SK-N-SH (cell line): ENCODE measurements at places on chromosomes 11 and 22. TPM values are rescaled to one million over a fixed set of nuclear protein-coding genes. Genes with fewer than 3 reads are reported as not detected.

DNA sequence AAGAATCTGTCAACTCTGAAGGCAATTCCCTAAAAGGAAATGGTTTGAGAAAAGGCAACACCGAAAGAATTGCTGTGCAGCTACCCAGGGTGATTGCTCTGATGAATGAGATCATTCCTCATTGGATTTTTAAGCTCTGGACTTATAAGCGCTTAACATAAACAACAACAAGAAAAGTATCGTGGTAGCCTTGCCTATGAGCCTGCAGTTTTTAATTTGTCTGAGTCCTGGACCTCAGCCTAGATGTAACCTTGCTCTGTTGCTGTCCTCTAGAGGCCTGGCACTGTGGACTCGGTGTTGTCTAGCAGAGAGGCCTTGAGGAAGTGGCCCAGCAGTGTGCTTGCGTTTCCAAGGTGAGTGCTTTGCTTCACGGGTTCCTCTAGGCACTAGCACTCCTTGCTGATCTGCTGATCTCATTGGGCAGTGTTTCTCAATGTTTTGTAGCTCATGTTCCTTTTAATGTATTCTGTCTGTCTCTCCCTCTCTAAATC, 20.4 kb downstream of the CCDC81 start:
- no peak overlapping the region for H3K4me3 ChIP-seq
- no peak for DNase-seq
- H3K27me3 ChIP-seq = no peaks in the 10 kb centered on the region
- H3K36me3 ChIP-seq = no peaks in the 10 kb centered on the region
- H3K4me1 ChIP-seq = peaks cover 7% of the 10 kb centered on the region; the same call in 1 of the 2 replicates

GRCh38 chr11:122156940-122157382, 40.9 kb upstream of the BLID start:
- no peak for DNase-seq
- peak overlapping the region; percentile 36; the same call in 1 of the 2 replicates for H3K4me3 ChIP-seq
- peak overlapping the region; percentile 47 for H3K27ac ChIP-seq
- H3K36me3 ChIP-seq = peaks cover 81% of the 10 kb centered on the region
- no peaks in the 10 kb centered on the region for H3K27me3 ChIP-seq

DNA sequence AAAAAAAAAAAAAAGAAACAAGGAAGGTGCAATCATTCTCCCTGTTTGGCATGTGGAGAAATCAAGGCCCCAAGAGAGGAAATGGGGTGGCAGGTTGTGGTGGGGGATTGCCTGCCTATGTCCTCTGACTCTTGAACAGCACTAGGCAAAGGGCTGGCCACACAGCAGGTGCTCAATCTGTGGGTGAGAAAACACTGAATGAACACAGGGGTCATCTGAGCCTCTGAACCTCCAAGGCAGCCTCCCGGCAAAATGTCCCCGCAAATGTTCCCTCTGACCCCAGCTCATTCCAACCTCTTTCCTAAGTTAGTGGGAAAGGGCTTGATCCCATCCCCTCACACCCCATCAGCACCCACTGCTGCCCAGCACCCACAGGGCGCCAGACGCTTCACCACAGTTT, 4.6 kb downstream of the PLA2G6 start:
- peaks cover 17% of the 10 kb centered on the region; the same call in 1 of the 2 replicates for H3K4me1 ChIP-seq
- H3K36me3 ChIP-seq = no peaks in the 10 kb centered on the region
- DNase-seq = no peak
- no peak overlapping the region for H3K4me3 ChIP-seq
- no peak overlapping the region for H3K27ac ChIP-seq

DNA sequence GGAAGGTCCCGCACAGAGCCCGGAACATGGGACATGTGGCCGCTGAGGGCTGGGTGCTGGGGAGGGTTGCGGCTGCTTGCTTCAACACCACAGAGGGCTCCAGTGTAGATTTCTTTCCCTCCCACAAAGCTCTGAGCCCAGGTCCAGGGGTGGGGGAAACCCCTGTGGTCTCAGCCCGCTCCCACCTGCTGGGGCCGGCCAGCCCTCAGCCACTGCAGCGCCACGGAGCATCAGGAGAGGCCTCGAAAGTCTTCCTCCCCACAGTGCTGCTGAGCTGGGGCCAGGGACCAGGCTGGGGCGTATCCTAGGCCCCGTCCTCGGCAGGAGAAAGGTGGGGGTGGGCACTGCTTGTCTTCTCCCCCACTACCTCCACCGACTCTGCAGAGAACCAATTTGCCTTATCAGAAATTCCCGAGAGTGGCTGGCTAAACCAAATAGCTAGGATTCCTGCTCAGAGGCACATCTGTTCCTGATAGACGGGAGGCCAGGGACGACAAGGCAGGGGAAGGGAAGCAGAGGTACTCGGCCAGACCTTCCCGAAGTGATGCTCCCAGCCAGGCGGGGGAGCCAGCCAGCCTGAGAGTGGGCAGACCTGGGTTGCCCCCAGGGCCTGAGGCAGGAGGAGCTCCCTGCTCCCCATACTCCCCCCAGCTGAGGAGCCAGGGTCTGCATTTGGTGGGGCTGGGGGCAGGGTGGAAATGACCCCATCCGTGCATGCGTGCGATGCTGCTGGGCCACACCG, 18.7 kb downstream of the IGF2 start:
- no peak overlapping the region for H3K27ac ChIP-seq
- no peaks in the 10 kb centered on the region for H3K36me3 ChIP-seq
- H3K4me1 ChIP-seq = peaks cover 11% of the 10 kb centered on the region; the same call in 1 of the 2 replicates

DEFB131B gene
- not detected in 2 replicates for polyA plus RNA-seq

OR8D4 gene
- not detected in 2 replicates for polyA plus RNA-seq
